ENCODE measurements at places on chromosomes 4 and X. TPM values are rescaled to one million over a fixed set of nuclear protein-coding genes. Genes with fewer than 3 reads are reported as not detected.

- DNase-seq = no peak
Observed at GRCh38 chr4:87490664-87491369, 38.4 kb downstream of the SPARCL1 start.

DNA sequence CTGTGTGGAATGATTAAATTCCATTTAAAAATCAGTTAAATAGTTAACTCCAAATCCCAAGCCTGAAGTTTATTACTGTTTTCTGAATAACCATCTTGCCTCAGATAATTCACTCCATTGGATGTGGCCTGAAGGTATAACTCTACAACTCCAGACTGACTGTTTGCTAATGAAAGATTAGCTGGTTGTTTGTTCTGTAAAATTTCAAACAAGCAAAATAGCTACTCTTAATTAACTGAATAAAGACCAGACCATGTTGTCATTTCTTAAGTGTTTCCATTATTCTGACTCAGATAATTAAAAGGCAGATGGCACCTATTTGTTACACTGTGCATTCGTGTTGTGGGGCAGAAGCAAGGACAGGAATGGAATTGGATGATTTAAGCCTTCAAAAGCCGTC is 78.5 kb upstream of the DDIT4L start:
- DNase-seq = no peak

Gene JCHAIN
- not detected for polyA plus RNA-seq

DNA sequence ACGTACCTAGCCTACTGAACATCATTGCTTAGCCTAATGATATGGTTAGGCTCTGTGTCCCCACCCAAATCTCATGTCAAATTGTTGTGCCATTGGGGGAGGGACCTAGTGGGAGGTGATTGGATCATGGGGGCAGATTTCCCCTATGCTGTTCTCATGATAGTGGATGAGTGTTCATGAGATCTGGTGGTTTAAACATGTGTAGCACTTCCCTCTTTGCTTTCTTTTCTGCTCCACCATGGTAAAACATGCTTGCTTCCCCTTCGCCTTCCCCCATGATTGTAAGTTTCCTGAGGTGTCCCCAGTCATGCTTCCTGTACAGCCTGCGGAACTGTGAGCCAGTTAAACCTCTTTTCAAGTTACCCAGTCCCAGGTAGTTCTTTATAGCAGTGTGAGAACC is 102.6 kb downstream of the RAPGEF2 start:
- no peak for DNase-seq

GRCh38 chrX:138875472-138875871 is 164.0 kb upstream of the FGF13 start:
- no peak for DNase-seq

- peak; percentile 43 for DNase-seq
Observed at GRCh38 chr4:84479663-84480062, 19.4 kb downstream of the NKX6-1 start.

DNA sequence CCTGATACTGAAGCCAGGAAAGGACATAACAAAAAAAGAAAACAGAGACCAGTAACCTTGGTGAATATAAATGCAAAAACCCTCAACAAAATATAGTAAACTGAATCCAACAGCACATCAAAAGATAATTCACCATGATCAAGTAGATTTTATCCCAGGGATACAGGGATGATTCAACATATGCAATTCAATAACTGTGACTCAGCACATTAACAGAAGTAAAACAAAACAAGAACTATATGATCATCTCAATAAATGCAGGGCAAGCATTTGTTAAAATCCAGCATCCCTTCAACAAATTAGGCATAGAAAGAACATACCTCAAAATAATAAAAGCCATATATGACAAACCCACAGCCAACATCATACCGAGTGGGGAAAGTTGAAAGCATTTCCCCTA is 112.0 kb downstream of the HHIP start:
- no peak for DNase-seq

- DNase-seq = no peak
Observed at GRCh38 chr4:145663194-145663593, 16.8 kb upstream of the C4orf51 start.

DNA sequence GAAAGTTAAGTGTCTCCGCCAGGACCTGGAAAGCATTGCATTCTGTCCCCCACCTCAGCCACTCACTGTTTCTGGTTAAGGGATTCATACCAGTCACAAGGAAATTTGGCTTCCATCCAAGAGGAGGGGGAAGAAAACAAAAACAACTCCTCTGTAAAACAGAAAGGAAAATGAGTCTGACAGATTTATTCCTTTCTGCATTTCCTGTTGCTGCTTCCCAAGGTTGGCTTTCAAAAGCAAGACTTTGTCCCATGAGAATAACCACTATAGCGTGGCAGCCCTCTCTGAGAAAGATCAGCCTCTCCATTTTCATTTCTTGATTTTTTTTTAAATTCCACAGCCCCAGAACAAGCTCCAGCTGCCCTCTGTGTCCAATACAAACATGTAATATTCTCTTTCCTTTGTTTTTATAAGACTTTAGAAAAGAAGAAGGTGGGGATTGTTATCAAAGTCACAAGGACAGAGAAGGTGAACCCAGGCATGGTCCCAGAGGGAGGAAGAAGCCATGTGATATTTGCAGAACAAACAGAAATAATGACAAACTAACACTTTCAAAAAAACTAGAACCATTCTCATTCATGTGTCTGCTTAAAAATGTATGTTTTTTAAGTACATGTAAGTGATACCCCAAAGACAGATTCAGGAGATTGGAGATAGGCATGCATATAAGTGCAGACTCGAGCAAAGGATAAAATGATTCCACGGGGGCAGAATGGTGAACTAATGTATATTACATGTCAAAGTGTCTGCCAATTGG is 90.7 kb upstream of the DCLK2 start:
- no peak for DNase-seq

- DNase-seq = no peak
Observed at GRCh38 chrX:13165266-13166189, 121.1 kb upstream of the FAM9C start.

Gene UGT2B7
- 0.84 TPM for polyA plus RNA-seq

DNA sequence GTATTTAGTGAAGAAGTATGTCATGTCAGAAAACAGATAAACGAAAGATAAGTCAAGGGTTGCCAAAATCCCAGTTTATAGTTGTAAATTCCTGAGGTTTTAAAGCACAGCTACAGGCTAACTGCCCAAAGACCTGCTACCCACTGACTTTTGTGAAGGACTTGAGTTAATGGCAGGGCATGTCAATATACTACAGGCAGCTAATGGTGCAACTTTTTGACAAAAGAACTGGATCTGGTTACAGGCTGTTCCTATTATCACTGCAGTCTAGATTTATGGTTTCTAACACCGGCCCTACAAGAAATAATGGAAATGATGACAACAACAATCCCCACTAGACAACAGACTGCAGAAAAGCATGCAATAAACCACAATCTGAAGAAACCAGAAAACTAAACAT is 6.4 kb downstream of the SCML2 start:
- no peak for DNase-seq

- no peak for DNase-seq
Observed at GRCh38 chr4:647481-647880, 22.1 kb downstream of the PDE6B start.

- no peak for DNase-seq
Observed at GRCh38 chr4:112277705-112278448, 7.8 kb downstream of the TIFA start.

- peak; percentile 24 for DNase-seq
Observed at GRCh38 chr4:26459054-26459755, 31.1 kb downstream of the CCKAR start.

DNA sequence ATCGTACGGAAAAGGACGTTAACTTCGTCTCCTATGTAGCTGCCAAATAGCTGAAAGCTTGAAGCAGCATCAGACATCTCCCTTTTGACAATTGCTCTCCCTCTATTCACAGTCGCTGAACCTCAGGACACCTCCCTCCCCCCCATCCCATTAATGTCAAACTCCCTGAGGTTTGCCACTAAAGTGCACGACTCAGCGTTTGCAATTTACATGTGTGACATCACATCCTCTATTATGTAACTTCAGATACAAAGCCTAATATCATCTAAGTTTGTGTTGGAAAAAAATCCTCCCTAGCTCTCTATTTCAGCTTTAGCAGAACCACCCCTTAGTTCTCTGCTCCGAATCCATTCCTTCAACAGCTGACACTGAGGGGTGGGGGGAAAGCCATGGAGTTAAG is 5.5 kb upstream of the NR3C2 start:
- no peak for DNase-seq

DNA sequence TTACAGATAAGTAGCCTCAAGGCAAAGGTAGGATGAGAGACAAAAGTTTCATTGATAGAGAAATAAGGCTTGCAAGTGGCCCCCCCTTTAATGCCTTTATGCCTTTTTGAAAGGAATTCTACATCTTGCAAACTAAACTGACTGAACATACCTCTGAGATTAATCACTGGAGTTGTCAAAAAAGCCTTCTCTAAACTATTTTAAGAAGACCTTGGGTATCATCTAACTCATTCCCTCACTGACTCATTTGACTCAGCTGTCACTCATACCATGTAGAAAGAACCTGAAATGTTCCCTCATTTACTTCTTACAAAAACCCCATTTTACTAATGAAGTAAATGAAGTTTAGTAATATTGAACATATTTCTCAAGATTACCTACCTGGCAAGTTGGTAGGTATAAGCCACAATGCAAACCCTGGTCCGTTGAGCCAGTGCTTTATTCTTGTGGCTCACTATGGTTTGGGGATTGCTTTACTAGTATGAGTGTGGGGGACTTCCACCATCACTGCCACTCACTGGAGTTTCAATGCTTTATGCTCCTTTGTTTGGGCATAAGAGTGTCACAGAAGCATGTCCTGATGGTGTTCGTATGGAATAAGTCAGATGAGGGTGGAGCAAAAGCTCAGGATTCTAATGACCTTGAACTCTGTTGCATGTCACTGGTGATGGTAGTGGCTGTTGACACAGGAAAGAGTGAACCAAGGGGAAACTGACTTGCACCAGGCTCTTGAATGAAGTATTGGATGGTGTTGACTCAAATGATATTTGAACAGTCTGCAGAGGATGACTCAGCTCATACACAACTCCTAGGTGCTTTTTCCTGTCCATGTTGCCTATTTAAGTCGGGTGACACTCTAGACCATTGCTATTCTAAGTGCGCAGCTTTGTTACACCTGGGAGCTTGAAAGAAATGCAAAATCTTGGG is 305.5 kb upstream of the EMCN start:
- DNase-seq = no peak

DNA sequence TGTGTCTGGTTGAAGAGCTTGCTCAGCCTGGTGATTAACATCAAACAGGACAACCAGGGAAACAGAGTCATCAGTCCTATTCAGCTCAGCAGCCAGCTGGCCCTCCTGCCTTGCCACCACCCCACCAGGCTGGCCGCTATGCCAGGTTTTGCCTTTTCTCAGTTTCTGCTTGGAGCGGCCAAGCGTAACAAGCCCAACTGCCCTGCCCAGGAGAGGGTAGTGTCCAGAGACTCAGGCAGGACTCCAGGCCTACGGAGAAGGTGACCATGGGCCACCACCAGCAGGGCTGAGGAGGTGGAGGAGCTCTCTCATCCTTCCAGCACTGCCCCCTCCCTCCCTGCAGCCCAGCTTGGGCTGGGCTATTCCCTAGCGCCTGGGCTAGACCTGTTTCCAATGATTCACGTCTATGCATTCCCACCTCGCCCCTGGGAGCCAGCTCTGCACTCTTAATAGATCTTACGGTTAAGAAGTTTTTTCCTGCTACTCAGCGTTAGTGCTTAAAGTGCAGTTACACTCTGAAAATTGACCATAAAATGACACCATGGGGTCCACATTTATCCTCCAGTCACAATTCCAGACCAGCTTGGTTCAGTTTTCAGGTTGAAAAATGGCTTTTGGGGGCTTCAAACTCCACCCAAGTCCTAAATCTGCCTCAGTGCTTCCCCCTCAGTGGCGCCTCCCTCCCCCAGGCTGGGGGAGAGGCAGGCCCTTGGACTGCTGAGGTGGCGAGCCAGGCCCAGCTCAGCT is 124.0 kb upstream of the PJA1 start:
- no peak for DNase-seq

- DNase-seq = no peak
Observed at GRCh38 chr4:107855723-107856122, 31.0 kb downstream of the SGMS2 start.

Gene NUDT11
- polyA plus RNA-seq = 43.1 TPM

Gene FATE1
- polyA plus RNA-seq = not detected

Gene NPNT
- polyA plus RNA-seq = 9.6 TPM

DNA sequence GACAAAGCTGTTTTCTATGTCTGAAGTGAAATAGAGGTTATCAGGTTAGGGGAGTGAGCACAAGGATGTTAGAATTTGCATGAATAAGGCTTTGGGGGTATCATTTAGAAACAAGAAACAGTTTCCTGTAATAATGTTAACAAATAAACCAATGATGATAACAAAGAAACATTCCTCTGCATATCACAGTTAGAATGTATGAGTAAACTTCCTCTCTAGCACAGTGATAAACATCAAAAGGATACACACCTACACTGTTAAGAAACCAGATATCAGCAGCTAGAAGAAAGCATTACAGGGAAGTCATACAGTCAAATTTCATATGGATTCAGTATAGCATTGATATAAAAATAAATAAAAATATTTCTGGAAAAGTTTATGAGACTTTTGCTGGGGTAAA is 340.0 kb upstream of the MAGEB16 start:
- DNase-seq = no peak

DNA sequence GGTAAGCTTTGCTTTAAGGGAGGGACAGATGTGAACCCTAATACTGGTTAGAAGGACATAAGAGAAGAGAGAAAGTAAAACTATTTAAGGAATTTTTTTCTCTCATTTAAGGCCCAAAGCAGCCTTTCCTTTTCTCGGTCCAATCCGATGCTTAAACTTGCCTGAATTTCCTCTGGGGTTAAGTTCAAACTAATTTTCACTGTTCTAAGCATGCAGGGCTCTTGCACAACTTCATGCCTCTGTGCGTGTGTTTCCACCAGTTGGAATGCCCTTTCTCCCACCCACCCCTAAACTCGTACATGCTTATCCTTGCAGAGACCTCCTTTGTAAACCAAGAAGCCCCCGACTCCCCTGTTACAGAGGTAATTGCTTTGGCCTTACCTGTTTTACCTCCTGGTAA is 204.7 kb downstream of the CBR4 start:
- no peak for DNase-seq

Gene PRDM5
- polyA plus RNA-seq = 14.4 TPM

Data from spinal cord (tissue), 10 donors.